ENCODE measurements at places on chromosomes 11 and 22. TPM values are rescaled to one million over a fixed set of nuclear protein-coding genes. Genes with fewer than 3 reads are reported as not detected.

GRCh38 chr22:26663374-26663923 is 6.1 kb downstream of the MIAT start:
- no peak for DNase-seq

- DNase-seq, result no peak
These were observed 134.8 kb downstream of the TBC1D22A start for GRCh38 chr22:46897246-46897623.

DNA sequence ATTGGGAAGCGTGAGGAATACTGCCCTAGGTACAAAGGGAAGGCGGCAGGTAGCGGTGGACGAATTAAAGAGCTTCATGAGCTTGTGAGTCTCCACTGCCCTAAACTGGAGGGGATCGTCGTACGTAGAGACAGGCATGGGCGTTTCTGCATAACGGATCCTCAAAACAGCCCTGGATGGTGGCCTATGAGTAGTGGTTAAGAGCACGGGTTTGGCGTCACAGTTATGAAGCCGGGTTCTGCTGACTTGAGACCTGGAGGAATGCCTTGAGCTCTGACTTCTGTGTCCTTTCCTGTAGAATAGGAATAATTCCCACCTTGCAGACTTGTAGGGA is 335 bp downstream of the TMEM138 start:
- DNase-seq, result no peak

Gene ANKK1
- 0.67 TPM for total RNA-seq

Gene ROM1
- total RNA-seq, result 3.2 TPM
